ENCODE measurements at places on chromosomes 4 and X.

DNA sequence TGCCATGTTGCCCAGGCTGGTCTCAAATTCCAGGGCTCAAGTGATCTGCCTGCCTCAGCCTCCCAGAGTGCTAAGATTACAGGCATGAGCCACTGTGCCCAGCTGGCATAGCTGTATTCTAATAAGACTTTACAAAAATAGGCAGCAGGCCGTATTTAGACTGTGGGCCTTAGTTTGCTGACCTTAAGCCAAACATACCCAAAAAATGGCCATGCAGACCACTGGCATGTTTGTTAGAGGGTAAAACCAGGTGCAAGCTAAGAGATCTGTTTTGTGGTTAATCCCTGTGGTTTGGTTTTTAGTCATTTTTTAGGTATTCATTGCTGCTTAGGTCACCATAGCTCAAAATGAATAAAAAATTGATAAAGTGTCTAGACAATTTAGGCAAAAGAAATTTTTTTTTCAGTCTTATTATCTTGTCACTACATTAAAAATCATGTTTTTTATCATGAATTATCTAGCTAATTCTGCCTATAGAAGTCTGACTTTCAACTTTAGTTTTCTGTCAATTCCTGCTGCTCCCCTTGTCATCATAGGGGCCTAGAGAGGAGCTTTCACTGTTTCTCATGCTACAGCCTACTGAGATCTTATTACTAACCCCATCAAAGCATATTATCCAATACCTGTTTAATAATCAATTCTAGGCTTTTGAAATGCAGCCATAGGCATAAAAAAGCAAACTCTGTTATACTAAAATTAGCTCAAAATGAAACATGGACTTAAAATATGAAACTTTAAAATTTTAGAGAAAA lies 7.5 kb upstream of the SPINK2 start:
- no peak for DNase-seq

- DNase-seq = no peak
Observed at GRCh38 chrX:13836575-13836974, 19.7 kb upstream of the GPM6B start.

- peak; percentile 10 for DNase-seq
Observed at GRCh38 chrX:19566359-19567222, 51.3 kb upstream of the MAP3K15 start.

DNA sequence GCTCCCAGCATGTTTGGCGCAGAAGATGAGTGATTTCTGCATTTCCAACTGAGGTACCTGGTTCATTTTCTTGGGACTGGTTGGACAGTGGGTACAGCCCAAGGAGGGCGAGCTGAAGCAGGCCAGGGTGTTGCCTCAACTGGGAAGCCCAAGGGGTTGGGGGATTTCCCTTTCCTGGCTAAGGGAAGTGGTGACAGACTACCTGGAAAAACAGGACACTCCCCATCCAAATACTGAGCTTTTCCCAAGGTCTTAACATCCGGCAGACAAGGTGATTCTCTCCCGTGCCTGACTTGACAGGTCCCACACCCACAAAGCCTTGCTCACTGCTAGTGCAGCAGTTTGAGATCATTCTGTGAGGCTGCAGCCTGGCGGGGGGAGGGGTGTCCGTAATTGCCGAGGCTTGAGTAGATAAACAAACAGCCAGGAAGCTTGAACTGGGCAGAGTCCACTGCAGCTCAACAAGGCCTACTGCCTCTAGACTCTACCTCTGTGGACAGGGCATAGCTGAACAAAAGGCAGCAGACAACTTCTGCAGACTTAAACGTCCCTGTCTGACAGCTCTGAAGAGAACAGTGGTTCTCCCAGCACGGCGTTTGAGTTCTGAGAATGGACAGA lies 307.7 kb upstream of the ARSJ start:
- no peak for DNase-seq

- no peak for DNase-seq
Observed at GRCh38 chrX:32877592-32877991, 333.8 kb downstream of the DMD start.

GRCh38 chr4:84263415-84263814 lies 235.7 kb downstream of the NKX6-1 start:
- no peak for DNase-seq

DNA sequence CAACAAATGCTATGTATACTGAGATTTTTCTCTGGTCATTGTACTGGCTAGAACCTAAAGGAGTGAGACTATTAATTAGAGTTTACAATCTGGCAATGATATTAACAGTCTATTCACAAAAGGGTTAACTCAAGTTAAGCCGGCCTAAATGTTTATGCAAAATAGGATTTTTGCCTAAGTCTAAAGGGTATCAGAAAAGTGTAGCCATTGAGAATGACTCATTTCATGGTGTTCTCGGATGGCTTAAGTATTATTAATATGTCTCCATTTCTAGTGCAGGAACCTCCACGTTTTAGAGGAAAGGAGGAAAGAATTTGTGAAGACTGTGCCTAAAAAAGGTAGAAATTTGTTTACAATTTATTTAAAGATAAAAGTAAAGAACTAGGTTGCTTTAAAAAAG lies 29.8 kb downstream of the DYNLT3 start:
- DNase-seq = no peak

DNA sequence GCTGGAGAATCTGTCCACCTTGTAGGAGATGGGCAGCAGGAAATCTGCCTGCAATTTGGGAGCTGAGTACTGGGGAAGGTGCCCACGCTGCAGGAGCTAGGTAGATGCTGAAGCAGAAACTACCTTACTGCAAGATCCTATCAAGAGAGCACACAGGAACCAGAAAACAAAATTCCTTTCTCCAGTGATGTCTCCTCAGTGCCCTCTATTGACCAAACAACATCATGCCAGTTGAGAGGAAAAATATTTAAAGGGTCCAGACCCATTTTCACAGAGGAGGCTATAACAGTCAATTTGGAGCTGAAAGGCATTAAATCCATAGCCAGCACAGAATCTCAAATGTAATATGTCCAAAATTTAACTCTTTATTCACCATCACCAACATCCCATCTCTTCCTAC lies 406.8 kb downstream of the SLITRK2 start:
- no peak for DNase-seq

- DNase-seq = no peak
Observed at GRCh38 chr4:7938609-7939376, 868 bp downstream of the AFAP1 start.

DNA sequence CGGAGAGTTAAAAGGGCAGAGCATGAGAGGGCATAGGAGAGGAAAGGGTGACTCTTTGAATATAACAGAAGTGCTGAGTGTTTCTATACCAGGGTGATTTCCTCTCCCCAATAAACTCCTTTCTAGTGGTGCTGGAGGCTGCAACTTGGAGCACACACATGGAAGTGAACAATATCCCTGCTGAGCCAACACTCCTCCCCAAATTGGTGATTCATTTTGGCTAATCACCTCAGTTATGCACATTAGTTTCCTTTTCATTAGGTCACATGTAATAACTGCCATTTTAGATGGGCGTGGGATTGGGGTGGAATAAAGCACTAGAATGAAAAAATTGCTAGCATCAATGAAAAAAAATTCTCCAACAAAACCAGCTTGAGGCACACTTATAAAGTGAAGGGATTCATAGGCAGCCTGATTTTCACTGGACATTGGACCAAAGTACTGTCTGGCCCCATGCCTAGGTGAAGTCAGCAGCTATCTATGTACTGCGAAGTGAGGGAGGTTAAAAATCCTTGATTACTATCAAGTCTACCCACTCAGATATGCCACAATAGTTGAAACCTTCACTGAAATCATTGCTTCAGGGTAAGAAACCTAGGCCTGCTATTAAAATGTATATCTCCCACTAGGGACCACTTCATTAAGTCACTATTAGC lies 174.0 kb downstream of the GLUD2 start:
- no peak for DNase-seq

GRCh38 chrX:97119474-97120109 lies 235.9 kb downstream of the RPA4 start:
- DNase-seq = no peak

- no peak for DNase-seq
Observed at GRCh38 chr4:22094217-22094616, 145.6 kb upstream of the KCNIP4 start.

- no peak for DNase-seq
Observed at GRCh38 chr4:114752391-114753165, 154.0 kb downstream of the UGT8 start.

GRCh38 chrX:41580423-41581064 lies 108.2 kb upstream of the GPR34 start:
- DNase-seq = no peak

DNA sequence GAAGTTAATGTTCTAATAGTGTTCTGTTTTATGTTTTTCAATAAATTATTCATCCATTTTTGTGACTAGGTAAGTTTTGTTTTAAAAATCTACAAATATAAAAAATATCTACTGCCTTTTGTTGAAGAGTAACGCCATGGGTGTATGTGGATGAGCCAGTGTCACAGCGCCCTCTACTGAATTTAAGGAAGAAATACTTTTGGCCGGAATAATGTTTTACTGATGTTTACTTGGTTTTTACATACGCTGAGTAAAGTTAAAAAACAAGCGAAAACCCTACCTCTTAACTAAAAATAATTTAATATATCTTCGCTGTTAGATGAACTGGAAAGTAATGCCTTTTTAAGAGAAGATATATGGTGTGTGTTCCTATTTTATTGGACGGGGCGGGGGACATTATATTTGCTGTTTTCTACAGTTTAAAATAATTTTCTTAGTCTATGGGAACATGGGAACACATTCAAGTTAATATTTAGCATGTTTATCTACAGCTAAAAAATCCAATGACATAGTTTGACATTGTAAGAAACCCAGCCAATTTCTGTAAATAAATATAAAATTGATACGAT lies 86.1 kb downstream of the CPE start:
- DNase-seq = no peak

DNA sequence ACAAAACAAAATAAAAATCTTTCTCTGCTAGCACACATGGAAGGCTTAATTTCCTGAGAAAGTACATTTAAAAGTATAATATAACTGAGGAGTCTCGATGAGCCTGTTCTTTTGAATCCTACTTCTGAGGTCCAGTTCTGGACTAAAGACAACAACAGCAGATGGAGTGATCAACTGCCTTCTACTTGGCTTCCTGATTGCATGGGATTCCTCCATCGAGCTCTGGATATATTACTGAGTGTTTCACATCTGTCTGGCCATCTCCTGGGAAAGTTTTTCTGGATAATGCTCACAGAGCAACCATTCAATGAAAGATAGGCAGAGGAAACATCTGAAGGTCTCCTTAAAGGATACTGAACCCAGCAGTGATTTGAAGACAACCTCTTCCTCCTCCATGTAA lies 42.6 kb downstream of the KDR start:
- no peak for DNase-seq

GRCh38 chr4:1203026-1203616 lies 30.7 kb upstream of the SPON2 start:
- DNase-seq = no peak

DNA sequence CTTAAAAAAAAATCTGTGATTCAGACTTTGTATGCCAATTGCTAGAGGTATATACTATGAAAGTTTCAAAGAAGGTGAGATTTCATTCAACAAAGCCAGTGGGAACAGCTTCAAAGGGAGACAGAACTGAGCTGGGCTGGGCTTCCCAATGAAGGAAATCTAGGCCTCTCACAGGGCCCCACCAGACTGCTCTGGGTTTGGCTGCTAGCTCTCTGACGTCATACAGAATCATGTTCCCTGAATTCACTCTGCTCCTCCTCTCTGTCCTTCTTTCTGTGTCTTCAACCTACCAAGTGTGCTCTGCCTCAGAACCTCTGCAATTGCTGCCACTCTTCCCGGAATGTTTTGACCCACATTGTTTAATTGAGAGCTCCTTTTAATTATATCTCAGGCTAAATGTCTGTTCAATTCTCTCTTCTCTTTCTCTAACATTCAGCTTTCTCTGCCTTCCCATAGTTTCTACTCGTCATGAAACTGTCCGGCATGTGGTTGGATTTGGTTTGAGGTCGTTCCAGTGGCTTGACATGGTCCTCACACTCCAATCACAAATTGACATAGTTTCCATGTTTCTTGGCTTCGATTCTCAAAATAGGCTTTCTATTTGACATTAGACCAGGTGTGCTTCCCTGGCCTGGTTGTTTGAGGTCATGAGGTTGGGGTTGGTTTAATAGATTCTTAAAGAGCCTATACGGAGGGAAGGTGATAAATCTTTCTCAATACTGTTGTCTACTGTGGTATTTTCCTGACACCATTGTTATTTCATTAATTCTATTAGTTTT lies 282.1 kb upstream of the EMCN start:
- no peak for DNase-seq

DNA sequence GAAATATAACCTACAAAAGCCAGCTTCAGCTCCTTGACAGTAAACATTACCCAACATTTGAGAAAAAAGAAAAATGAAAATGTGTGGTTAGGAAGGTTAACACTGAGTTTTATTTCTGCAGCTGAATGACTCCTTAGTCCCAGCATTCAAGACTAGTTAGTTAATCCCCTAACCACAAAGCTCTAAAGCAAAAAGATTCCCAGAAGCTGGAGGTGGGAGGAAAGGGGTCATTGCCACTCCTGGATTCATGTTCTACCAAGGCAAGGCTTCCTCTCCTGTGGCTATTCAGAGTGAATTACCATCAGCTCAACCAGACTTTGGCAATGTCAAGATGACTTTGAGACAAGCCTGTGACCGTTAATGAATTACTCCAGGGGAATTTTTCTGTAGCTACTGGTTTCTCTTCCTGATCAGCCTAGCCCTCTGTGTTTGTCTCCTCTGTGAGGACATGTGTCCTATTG lies 63.6 kb downstream of the HADH start:
- no peak for DNase-seq

DNA sequence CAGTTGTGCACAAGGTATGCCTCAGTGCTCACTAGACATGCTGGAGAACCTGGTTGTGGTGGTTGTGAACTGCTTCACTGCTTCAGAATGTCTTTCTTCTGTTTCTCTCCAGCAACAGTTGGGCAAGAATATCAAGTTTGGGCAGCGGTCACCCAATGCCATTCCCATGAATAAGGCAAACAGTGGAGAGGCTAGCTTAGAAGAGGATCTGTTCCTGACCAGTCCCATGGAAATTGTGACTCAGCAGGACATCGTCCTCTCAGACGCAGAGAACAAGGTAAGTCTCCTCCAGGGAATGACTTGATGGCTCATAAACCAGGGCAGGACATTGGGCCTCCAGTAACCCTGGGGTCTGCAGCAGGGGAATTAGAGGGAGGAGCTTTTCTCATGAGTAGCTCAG lies 79.9 kb downstream of the AASDH start:
- DNase-seq = no peak

- DNase-seq = no peak
Observed at GRCh38 chr4:17058536-17058915, 160.1 kb upstream of the LDB2 start.

DNA sequence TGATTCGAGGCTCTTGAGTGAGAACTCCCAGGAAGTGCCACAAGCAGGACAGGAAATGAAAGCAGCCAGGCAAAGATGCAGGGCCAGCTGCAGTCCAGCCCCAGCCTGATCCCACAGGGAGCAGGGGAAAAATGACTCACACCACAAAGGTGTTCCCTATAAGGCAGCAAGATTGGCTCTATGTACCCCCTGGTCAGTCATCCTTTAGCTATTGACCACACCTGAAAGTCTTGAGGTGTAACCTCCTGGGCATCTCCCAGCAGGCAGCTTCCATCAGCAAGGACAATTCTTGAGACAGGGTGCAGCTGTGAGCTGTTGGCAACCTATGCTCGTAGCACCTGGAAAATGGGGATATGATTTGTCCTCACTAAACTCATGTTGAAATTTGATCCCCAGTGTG lies 27.9 kb upstream of the EXOC1L start:
- no peak for DNase-seq
